ENCODE measurements at places on chromosomes 5 and 9.

GRCh38 chr5:138552657-138553056, 9.6 kb upstream of the ETF1 start:
- no peak for DNase-seq

DNA sequence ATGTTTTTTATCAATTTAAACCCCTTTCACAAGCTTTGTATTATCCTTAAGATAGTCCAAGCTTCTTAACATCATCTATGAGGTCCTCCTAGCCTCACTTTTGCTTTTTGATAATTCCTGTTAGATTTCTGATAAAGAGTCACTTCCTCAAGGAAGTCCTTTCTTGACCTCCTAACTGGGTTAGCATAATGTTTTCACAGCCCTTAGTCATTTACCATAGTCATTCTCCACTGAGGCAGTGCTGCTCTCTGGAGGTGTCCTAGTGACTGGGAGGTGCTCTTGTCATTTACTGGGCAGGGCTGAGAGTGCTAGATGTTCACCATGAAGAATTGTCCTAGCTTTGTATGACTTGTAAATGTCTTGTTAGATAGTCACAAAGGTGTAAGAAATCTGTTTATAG, 26.4 kb downstream of the TNPO1 start:
- DNase-seq = no peak

DNA sequence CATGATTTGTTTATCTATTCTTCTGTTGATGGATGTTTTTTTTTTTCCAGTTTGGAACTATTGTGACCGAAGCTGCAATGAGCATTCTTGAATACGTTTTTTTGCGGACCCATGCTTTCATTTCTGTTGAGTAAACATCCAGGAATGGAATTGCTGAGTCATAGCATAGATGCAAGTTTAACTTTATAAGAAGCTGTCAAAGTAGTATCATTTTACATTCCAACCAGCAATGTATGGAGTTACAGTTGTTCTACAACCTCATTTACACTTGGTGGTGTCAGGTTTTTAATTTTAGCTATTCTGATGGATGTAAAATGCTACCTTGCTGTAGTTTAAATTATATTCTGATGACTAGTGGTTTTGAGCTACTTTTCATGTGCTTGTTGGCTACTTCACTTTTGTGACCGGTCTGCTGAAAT, 49.0 kb downstream of the NPR3 start:
- no peak for DNase-seq

DNA sequence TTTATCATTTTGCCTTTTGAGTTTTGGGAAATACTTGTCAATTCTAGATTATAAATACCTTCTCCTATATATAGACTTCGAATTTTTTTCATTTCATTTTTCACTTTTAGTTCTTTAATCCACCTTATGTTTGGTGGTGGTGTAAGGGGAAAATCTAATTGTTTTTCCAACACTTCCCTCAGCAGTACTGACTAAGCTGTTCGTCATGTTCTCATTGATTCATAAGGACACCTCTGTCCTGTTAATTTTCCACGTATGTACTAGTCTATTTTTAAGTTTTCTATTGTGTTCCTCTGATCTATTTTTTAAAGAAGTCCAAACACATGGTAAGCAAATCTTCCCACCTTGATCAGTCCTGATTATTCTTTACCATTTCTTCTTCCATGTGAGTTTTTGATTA, 254.2 kb downstream of the SYK start:
- DNase-seq = no peak

DNA sequence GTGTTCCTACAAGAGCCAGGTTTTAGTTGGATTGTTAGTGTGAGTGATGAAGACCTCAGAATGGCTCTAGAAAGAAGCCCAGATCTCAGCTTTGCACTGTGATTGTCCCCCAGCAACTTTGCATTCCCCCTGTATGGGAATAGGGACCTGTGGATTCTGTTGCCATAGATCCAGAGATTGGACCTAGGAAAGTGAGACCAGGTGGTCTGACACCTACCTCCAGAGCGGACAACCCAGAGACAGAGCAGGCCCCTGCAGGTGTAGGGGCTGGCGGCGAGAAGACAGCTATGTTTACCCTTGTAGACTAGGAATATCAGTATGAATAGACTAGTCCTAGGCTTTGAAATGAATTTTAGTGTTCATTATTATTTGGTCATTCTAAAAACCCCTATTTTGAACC, 53.6 kb downstream of the IRF1 start:
- no peak for DNase-seq

- DNase-seq = no peak
Measured at GRCh38 chr5:137470111-137470920, 28.8 kb downstream of the SPOCK1 start.

- DNase-seq = no peak
Measured at GRCh38 chr9:80926611-80927010, 762.7 kb downstream of the TLE1 start.

Data from stimulated activated CD4-positive, alpha-beta T cell treated with anti-CD3 and anti-CD28 coated beads, Interleukin-2, amount 100 ng/mL, for 48 hours (primary cell).